ENCODE measurements at places on chromosomes 4 and X. TPM values are rescaled to one million over a fixed set of nuclear protein-coding genes. Genes with fewer than 3 reads are reported as not detected.

GRCh38 chrX:111850975-111851374 lies 25.0 kb upstream of the TRPC5OS start:
- no peaks in the 10 kb centered on the region for H3K27me3 ChIP-seq
- H3K36me3 ChIP-seq, result no peaks in the 10 kb centered on the region
- H3K27ac ChIP-seq, result no peak overlapping the region
- no peaks in the 10 kb centered on the region for H3K4me1 ChIP-seq
- DNase-seq, result no peak

- H3K36me3 ChIP-seq, result no peaks in the 10 kb centered on the region
- peaks cover 8% of the 10 kb centered on the region for H3K4me1 ChIP-seq
- H3K4me3 ChIP-seq, result no peak overlapping the region
- no peak overlapping the region for H3K27ac ChIP-seq
- no peaks in the 10 kb centered on the region for H3K27me3 ChIP-seq
- no peak for DNase-seq
These were observed 130.5 kb upstream of the SMAD1 start for GRCh38 chr4:145351162-145351561.

DNA sequence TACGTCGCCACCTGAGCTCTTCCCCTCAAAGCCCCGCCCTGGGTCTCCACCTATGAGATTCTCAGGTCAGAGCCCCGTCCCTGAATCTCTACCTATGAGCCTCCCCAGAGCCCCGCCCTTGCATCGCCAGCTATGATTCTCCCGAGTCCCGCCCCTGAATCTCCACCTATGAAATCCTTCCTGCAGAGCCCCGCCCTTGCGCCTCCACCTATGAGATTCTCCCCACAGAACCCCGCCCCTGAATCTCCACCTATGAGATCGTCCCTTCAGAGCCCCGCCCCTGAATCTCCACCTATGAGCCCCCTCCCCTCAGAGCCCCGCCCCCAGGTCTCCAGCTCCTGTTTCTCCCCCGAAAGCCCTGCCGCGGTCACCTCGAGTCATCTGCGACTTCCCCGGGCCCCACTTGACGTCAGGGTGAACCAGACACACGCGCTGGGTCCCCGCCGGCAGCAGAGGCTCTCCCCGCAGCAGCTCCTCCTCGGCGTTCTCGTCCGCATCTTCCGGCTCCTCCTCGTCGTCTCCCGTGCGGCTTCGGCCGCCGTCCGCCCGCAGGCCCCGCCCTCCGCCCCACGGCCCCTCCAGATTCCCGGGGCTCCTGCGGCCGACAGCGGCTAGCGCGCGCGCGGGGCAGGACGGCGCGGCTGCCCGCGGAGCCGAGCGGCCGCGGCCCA lies 393 bp downstream of the GTPBP6 start:
- peaks cover 15% of the 10 kb centered on the region for H3K4me1 ChIP-seq
- DNase-seq, result peak; percentile 100
- H3K4me3 ChIP-seq, result peak overlapping the region; percentile 90
- H3K27me3 ChIP-seq, result no peaks in the 10 kb centered on the region

DNA sequence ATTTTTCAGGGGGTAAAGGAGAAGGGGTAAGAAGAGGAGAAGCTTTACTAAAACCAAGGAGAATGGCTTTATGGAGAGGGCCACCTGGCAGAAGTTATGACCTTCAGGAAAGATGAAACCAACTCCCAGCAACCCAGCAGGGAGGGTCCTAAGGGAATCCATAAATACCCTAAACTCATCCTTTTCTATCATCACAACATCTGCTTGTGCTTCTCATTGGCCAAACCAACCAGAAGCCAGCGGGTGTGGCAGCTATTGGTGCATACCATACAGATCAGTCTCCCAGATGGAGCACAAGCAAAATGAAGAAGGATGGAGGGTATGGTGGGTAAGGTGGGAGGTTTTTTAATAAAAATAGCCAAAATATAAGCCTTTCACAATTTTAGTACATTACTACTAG lies 58.5 kb upstream of the ARSJ start:
- no peak overlapping the region for H3K4me3 ChIP-seq
- no peak for DNase-seq
- H3K4me1 ChIP-seq, result no peaks in the 10 kb centered on the region
- H3K27ac ChIP-seq, result no peak overlapping the region
- no peaks in the 10 kb centered on the region for H3K36me3 ChIP-seq

Gene DUX4
- not detected for total RNA-seq

Gene G3BP2
- total RNA-seq, result 71.9 TPM

Gene PAGE5
- not detected for total RNA-seq

Gene FAAH2
- total RNA-seq, result 1.2 TPM

Data from thoracic aorta (tissue), 2 donors.